ENCODE measurements at places on chromosomes 4 and X.

DNA sequence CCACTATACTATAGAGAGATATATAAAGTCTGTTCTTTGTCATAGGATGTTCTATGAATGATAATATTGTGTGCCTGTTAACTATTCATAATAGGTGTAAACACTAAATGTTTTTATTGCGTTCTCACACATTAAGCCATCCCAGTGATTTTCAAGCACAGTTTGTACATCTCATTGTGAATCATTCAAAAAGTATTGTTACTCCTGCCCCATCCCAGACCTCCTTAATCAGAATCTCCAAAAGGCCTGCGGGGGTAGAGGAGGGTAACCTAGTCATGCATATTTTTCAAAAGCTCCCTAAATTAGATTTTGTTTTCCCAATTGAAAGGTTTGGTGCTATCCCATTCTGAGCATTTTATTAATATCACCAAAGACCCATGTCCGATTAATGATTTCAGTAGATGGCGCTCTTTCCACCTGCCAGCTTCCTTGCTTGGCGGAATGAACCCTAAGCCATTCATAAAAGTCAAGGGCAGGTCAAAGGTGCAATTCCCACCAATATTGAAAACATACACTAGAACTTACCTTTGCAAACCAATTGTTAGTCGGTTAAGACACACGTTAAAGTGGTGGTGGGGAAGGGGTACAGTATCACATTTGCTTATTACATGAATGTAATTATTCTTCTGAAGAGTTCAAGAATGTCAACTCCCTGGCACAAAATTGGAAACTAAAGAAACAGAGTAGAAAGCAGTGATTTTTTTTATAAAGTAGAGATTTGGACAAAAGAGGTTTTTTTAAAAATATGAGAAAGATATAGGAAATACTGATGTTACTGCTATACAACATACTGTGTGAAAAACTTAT, 5.8 kb upstream of the TET2 start:
- DNase-seq: no peak

DNA sequence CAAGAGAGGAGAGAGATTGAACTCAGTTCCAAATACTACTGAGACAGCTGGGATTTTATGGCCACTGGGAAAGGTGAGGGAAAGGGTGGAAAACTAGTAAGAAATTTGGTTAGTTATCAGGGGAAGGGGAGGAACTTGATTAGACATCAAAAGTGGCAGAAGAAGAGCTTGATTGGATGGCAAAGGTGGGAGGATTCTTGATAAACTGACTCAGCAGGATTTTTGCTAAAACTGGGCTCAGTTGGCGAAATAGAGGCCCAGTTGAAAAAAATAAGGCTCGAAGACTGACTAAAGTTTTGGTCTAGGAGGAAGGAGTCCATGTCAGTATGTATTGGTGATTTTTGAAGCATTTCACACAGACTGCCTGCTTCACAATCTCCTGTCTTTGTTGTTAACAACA, 10.0 kb downstream of the BEX3 start:
- no peak for DNase-seq

DNA sequence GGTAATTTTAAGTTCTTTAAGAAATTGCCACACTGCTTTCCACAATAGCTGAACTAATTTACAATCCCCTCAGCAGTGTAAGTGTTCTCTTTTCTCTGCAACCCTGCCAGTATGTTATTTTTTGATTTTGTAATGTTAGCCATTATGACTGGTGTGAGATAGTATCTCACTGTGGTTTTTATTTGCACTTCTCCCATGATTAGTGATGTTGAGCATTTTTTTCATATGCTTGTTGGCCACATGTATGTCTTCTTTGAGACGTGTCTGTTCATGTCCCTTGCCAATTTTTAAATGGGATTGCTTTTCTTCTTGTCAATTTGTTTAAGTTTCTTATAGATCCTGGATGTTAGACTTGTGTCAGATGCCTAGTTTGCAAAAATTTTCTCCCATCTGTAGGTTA, 86.1 kb downstream of the BMP3 start:
- DNase-seq: no peak

DNA sequence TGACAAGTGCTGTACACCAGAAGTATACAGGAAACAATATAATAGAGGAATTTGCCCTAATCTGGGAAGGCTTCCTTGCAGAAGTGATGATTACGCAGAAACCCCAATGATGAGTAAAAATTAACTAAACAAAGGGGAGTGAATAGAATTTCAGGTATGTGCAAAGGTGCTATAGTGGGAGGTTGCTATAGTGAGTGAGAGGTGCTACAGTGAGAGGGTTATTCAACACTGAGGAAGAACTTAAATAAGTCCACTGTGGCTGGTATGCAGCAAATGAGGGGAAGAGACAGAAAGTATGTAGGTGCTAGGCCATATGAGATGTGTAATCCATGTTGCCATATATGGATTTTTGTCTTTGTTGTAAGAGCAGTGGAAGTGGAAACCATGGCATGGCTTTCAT, 69.5 kb downstream of the TRIM2 start:
- DNase-seq: no peak
